Fibroblast of the aortic adventitia (primary cell): ENCODE measurements at places on chromosomes 2 and 18. TPM values are rescaled to one million over a fixed set of nuclear protein-coding genes. Genes with fewer than 3 reads are reported as not detected.

The ADRA2B gene
- total RNA-seq, result under 0.01 TPM in 1 of 2 replicates, not detected in the other

The OR6B2 gene
- total RNA-seq, result not detected in 2 replicates

The SKOR2 gene
- not detected in 2 replicates for total RNA-seq

The CWC22 gene
- 31.8 and 38.8 TPM in 2 replicates for total RNA-seq

The TAF1B gene
- total RNA-seq, result 44.0 and 49.3 TPM in 2 replicates

The PDCD1 gene
- total RNA-seq, result not detected in 2 replicates

The CRIM1 gene
- total RNA-seq, result 100 and 108 TPM in 2 replicates

The TMEM200C gene
- total RNA-seq, result 0.33 and 0.36 TPM in 2 replicates

The ERFE gene
- total RNA-seq, result 2.8 and 3.4 TPM in 2 replicates

The EFHD1 gene
- total RNA-seq, result 0.45 and 0.49 TPM in 2 replicates

The RAB17 gene
- 0.54 and 3.5 TPM in 2 replicates for total RNA-seq
